T-helper 17 cell (primary cell): ENCODE measurements at places on chromosomes 4 and X. TPM values are rescaled to one million over a fixed set of nuclear protein-coding genes. Genes with fewer than 3 reads are reported as not detected.

GRCh38 chr4:142095886-142096605, 459.7 kb downstream of the IL15 start:
- peaks cover 16% of the 10 kb centered on the region for H3K36me3 ChIP-seq
- H3K27ac ChIP-seq, result no peak overlapping the region
- H3K27me3 ChIP-seq, result no peaks in the 10 kb centered on the region
- H3K4me1 ChIP-seq, result peaks cover 20% of the 10 kb centered on the region
- H3K4me3 ChIP-seq, result no peak overlapping the region

GRCh38 chr4:152448038-152448707, 87.7 kb downstream of the FBXW7 start:
- DNase-seq, result no peak
- no peaks in the 10 kb centered on the region for H3K36me3 ChIP-seq
- no peak overlapping the region for H3K27ac ChIP-seq
- peaks cover 12% of the 10 kb centered on the region for H3K4me1 ChIP-seq
- H3K4me3 ChIP-seq, result no peak overlapping the region

GRCh38 chrX:109783701-109784079, 50.6 kb upstream of the ACSL4 start:
- H3K27me3 ChIP-seq, result no peaks in the 10 kb centered on the region
- no peak for DNase-seq
- no peak overlapping the region for H3K4me3 ChIP-seq
- H3K4me1 ChIP-seq, result peaks cover 4% of the 10 kb centered on the region
- no peak overlapping the region for H3K27ac ChIP-seq

- H3K4me3 ChIP-seq, result no peak overlapping the region
- H3K36me3 ChIP-seq, result no peaks in the 10 kb centered on the region
- no peak for DNase-seq
These were observed 19.7 kb upstream of the PPP2R2C start for GRCh38 chr4:6492027-6492590.

GRCh38 chrX:107374132-107374531, 75.3 kb upstream of the FRMPD3 start:
- H3K4me1 ChIP-seq, result no peaks in the 10 kb centered on the region
- H3K4me3 ChIP-seq, result no peak overlapping the region
- no peak overlapping the region for H3K27ac ChIP-seq
- DNase-seq, result no peak
- H3K27me3 ChIP-seq, result no peaks in the 10 kb centered on the region

DNA sequence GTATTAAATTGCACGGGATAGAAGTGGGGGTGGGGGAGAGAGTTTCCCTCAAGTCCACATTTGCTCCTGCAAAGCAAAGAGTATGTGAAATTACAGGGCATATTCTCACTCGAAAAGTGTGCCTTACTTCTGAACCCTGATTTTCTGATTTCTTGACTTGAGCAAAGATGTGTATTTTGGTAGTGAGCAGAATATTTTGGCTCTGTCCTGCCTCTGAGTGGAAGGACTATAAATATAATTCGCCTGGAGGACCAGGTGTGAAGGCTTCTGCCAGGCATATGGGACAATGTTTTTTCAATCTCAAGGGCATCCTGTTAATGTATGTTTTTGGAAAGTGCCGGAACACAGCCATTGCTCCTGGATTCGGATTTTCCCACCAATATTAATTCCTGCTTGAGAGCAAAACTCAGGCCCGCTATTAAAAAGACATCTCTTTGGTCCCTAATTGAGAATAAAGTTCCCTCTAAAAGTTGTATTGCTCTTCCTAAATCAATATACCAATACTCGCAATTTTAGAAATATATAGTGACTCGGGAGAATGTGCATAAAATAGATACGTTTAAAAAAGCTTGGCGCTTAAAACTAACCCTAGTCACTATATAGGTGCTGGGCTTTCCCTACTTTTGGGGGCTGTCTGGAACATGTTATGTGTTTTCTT, 15.3 kb upstream of the PITX2 start:
- H3K4me3 ChIP-seq, result no peak overlapping the region
- H3K27me3 ChIP-seq, result peaks cover 76% of the 10 kb centered on the region
- DNase-seq, result no peak
- peak overlapping the region; percentile 2 for H3K27ac ChIP-seq
- H3K36me3 ChIP-seq, result peaks cover 3% of the 10 kb centered on the region

- H3K27me3 ChIP-seq, result peaks cover 9% of the 10 kb centered on the region
- no peaks in the 10 kb centered on the region for H3K4me1 ChIP-seq
- no peaks in the 10 kb centered on the region for H3K36me3 ChIP-seq
These were observed 660.3 kb upstream of the PITX2 start for GRCh38 chr4:111283066-111283677.

Gene RNF113A
- 27.7 TPM for total RNA-seq

Gene UGT2B17
- total RNA-seq, result not detected

DNA sequence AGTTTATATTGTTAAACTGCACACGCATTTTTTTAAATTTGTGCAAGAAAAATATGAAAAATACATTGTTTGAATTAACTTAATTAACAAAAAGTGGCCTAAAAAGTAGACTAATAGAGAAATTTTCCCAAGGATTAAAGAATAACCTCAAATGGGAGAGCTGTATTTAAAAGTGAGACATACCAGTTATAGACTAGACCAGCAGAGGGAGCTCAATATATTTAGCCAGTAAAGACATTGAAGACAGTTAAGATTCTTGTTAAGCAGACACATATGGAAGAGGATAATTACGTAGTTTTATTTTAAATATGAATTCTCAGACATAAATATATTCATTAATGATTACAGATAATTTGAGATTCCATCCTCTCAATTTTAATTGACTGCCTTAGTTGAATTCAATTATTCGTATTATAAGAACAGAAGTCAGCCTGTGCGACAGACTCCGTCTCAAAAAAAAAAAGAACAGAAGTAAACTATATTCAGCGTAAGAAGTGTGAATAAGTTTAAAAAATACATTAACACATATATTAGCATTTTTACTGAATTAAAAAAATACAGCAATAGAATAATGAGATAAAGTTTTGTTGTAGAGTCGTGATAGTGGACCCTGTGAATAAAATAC, 64.8 kb downstream of the GLRA3 start:
- no peak overlapping the region for H3K4me3 ChIP-seq
- H3K36me3 ChIP-seq, result no peaks in the 10 kb centered on the region
- no peak overlapping the region for H3K27ac ChIP-seq
- no peaks in the 10 kb centered on the region for H3K4me1 ChIP-seq
- no peak for DNase-seq

Gene PLP2
- 203 TPM for total RNA-seq

DNA sequence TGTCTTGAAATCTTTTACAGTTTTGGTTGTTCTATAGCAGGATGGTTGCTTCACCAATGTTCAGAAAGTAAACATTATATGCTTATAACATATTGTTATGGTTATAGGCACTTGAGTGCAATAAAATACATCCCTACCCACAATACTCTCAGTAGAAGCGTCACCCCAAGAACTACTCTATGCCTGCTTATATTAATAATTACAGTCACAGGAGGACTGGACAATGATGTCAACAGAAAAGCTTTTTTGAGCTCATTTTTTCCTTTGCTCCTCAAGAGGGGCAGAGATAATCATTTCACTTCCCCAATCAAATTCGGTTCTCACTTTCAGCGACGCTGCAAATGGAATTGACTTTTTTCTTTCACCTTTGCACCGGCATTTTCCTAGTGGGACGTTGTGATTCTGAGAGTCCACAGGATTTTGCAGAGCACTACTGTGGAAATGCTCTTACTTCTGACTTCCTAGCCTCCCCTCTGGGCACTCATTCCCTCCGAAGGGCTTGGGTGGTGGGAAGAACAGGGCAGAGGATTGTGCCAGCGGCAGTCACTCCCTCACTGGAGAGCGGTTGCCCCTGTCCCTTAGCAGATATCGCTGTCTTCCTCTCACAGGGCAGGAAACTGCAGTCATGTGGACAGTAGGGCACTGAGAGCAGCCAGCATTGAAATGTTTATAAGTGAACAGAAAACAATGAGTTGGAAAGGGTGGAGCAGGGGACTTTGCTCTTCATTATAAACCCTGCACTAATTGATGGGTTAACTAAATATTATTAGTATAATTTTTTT, 24.9 kb upstream of the SGMS2 start:
- H3K4me1 ChIP-seq, result no peaks in the 10 kb centered on the region
- no peak overlapping the region for H3K4me3 ChIP-seq
- H3K27me3 ChIP-seq, result peaks cover 64% of the 10 kb centered on the region
- H3K27ac ChIP-seq, result no peak overlapping the region

- no peak overlapping the region for H3K4me3 ChIP-seq
- no peaks in the 10 kb centered on the region for H3K27me3 ChIP-seq
- H3K4me1 ChIP-seq, result no peaks in the 10 kb centered on the region
- no peak overlapping the region for H3K27ac ChIP-seq
- no peaks in the 10 kb centered on the region for H3K36me3 ChIP-seq
- DNase-seq, result no peak
These were observed 232.3 kb upstream of the TENM3 start for GRCh38 chr4:182010876-182011275.
